ENCODE measurements at places on chromosomes 1 and 21.

DNA sequence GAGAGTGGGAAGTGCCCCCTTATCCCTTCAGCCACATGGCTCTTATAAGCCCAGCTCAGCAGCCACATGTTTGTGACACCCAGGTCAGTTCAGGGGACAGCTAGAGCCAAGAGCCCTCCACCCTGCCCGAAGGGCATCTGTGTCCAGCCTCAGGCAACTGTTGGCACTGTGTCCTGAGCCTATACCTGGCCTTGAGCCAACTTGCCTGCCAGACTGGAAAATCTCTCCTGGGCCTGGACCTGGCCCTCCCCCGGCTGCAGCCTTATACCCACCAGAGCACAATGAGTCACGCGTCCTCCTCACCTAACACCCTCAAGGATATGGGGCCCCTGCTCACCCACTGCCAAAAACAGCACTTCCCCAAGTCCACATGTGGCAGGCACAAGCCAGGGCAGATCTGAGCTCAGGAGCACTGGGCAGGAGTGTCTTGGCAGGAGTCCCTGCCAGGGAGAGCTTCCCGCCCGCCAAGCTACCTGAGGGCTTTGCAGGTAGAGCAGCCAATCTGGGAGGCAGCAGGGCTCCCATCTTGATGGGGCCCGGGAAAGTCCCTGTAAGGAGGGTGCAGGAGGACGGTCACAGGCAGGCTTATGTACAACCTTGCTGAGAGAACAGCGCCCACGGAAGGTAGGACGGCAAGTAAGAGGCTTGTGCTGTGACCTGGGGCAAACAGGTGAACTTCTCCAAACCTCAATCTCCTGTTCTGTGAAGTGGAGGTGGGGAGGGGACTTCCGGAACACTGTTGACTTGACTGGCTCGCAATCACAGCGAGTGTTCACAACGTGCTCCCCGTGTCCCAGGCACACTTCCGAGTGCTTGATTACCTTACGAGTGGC, 19.8 kb upstream of the HSPG2 start:
- no peak for DNase-seq

DNA sequence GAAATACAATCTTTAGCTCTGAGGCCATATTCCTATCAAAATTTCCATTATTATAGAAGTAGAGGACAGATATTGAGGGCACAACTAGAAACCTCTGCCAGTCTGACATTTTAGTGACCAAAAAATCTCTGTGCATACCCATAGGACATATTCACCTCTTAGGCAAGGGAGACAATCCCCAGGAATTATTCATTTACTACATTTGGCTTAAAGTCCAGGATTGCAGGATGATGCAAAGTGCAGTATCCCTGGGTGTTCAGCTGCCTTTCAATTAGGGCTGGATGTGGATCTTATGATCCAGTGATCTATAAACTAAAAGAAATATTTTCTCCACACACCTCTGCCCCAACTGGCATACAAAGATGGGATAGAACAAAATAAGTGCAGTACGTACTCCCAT, 50.9 kb downstream of the PTGS2 start:
- DNase-seq: no peak

GRCh38 chr1:181485287-181486097, 2.2 kb downstream of the CACNA1E start:
- DNase-seq: no peak

- DNase-seq: no peak
Measured at GRCh38 chr1:8013800-8014199, 12.3 kb downstream of the ERRFI1 start.

DNA sequence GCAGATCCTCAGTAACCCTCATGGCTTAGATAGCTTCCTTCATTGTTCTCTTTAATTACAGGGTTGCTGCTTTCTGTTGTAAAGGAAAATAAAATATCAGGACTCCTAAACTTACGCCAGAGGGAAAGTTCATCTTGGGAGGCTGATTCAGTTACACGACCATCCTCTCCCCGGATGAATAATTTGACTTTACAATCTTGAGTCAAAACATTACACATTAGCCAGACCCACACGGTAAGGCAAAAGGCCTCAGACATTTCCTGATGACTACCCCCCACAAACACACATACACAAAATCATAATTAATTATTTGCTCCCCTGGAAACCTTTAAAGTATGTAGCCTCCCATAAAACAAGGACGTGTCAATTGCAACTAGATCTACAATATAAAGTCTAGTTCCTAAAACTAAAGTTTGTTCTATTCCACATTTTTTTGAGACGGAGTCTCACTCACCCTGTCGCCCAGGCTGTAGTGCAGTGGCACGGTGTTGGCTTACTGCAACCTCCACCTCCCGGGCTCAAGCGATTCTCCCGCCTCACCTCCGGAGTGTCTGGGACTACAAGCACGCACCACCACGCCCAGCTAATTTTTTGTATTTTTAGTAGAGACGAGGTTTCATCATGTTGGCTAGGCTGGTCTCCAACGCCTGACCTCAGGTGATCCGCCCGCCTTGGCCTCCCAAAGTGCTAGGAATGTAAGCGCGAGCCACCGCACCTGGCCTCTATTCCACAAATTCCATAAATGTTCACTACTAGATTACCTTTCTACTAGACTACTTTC, 830 bp upstream of the PRDX1 start:
- DNase-seq: no peak

- no peak for DNase-seq
Measured at GRCh38 chr1:212951947-212952640, 1.8 kb downstream of the VASH2 start.

GRCh38 chr1:108537976-108538375, 21.9 kb upstream of the EEIG2 start:
- DNase-seq: no peak

DNA sequence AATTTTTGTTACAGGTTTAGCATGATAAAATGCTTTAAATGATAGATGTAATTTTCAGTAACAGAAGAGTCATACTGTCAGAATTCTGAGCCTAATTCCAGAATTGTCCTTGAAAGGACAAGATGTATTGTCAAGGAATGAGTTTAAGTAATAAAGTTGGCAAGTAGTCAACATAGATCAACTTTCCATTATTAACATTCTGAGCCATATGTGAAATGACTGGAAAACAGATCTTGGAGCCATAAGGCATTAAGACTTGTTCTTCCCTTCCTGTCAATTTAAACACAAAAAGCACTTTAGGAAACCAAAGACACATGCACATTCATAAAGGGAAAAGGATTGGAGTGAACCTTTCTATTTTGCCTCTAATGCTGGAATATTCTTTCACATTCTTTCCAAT, 107.0 kb downstream of the ODF2L start:
- DNase-seq: no peak

DNA sequence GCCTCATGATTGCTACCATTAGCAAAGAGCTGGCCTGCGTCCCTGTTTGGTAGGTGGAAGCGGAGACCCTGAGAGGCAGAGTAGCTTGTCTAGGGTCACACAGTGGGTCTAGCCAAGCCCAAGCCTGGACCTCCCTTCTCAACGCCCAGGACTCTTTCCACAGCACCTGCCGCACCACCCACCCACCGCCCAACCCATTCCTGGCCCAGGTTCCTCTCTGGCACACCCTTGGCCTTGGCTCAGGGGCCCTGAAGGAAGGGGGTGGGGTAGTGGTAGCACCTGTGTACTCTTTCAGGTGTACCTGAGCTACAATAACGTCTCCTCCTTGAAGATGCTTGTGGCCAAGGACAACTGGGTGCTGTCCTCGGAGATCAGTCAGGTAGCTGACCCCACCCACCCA, 19.3 kb downstream of the FAM151A start:
- no peak for DNase-seq

GRCh38 chr21:16419188-16419921, 689.6 kb downstream of the USP25 start:
- DNase-seq: no peak

GRCh38 chr1:211610779-211611556, 32.0 kb upstream of the SLC30A1 start:
- DNase-seq: peak; percentile 95

- DNase-seq: no peak
Measured at GRCh38 chr1:116067566-116067890, 43.7 kb upstream of the MAB21L3 start.

- no peak for DNase-seq
Measured at GRCh38 chr1:9626201-9626608, 25.3 kb upstream of the PIK3CD start.

- DNase-seq: no peak
Measured at GRCh38 chr1:8155528-8156186, 129.5 kb upstream of the ERRFI1 start.

- no peak for DNase-seq
Measured at GRCh38 chr1:78831731-78832360, 174.7 kb downstream of the ADGRL4 start.

GRCh38 chr1:107141491-107142126, 770 bp downstream of the NTNG1 start:
- peak; percentile 12 for DNase-seq

GRCh38 chr1:153565529-153566374, at the start of gene S100A2:
Gene S100A2, minus strand, starts transcription at chr1:153565844. Its CDS starts 1,967 bp downstream, at chr1:153563877.
- peak; percentile 78 for DNase-seq

GRCh38 chr1:29544406-29544805, 308.1 kb downstream of the PTPRU start:
- no peak for DNase-seq

DNA sequence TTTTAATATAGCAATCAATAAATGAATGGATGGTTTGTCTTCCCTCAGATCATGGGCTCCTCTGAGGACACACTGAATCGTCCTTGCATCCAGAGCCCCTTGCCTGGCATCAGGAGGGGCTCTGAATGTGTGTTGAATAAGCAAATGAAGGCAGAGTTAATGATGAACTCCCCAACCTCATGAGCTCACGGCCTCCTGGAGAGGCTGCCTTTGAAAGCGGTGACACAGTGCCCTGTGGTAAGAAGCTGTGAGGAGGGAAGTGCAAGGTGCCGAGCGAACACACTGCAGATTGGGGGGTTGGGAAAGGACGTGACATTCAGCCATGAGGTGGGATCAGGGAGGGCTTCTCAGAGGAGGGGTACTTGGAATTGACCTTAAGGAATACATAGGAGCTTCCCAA, 3.2 kb upstream of the PARS2 start:
- no peak for DNase-seq

- no peak for DNase-seq
Measured at GRCh38 chr1:74053407-74053806, 144.6 kb downstream of the LRRIQ3 start.

- no peak for DNase-seq
Measured at GRCh38 chr1:228016181-228016510, 9.3 kb downstream of the WNT3A start.

DNA sequence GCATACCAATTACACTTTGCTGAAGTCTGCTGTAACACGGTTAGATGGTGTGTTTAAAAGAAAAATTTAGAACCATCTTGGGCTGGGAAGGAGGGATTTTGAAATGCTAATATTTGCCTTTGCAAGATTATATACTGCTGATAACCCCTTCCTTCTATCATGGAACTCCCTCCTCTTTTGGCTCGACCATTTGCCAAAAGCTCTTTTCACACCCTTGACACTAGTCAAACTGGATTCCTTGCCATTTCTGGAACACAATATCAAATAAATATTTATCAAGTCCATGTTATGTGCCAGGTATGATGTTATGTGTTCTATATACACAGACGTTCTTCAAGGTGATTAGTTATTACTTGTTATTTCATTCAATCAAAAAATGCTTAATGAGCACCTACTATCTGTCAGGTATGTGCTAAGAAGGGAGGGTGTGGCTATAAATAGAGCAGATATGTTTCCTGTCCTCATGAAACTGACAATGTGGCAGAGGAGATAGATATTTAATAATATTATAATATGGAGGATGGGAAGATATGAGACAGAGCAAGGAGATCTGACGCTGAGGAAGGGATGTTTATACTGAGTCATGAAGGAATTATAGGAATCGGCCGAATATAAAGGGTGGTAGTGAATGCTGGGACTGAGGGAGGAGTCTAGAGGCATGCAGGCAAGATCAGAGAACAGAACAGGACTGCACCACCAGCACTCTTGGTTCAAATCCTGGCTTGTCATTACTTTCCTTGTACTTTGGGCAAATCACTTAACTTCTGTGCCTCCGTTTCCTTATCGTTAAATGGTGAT, 16.1 kb upstream of the XPR1 start:
- DNase-seq: no peak

- DNase-seq: no peak
Measured at GRCh38 chr1:42179275-42179674, 14.7 kb upstream of the GUCA2A start.

DNA sequence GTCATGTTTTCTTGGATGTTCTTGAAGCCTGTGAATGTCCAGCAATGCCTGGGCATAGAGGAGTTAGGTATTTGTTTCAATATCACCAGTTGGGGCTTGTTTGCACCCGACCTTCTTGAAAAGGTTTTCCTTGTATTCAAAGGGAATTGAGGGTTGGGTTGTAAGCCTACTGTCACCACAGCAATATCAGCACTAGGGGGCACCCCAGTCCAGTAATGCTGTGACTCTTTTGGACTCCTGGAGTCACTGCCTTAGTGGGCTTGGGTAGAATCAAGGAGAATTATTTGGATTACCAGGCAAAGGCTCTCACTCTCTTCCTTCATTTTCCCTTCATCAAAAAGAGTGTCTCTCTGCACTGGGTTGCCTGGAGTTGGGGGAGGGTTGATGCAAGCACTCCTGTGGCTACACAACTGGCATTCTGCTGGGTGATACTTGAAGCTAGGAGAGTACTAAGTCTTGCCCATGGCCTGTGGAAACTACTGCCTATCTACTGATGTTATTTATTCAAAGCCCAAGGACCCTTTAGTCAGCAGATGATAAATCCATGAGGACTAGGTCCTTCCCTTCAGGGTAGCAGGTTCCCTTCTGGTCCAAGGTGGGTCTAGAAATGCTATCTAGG, 34.5 kb downstream of the OR10R2 start:
- no peak for DNase-seq

DNA sequence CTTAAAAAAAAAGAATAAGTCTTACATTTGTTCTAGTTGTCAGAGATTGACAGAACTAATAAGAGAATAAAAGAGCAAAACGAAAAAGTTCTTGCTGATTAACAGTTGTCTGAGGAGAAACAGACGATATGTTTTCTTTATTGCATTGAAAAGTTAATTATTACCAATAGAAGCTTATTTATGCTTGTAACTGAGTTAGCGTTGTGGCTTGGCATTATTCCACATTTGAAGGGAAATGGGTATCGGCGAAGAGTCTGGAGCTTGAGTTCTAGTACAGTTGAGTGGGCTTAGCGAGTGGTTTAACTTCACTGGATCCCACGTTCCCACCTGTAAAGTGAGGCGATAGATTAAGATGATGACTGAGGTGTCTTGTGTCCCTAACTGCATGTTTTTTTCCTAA, 109.0 kb downstream of the SDCCAG8 start:
- no peak for DNase-seq

- no peak for DNase-seq
Measured at GRCh38 chr1:94608142-94608851, 66.7 kb upstream of the F3 start.

- DNase-seq: no peak
Measured at GRCh38 chr1:58971629-58972140, 187.8 kb upstream of the JUN start.
